Stimulated activated CD4-positive, alpha-beta T cell treated with anti-CD3 and anti-CD28 coated beads, Interleukin-15, amount 100 ng/mL, for 48 hours (primary cell): ENCODE measurements at places on chromosomes 7 and 10.

- DNase-seq, result no peak
Measured at GRCh38 chr7:55206235-55207029, 158.7 kb upstream of the LANCL2 start.

GRCh38 chr10:61992059-61992460, 90.6 kb downstream of the ARID5B start:
- no peak for DNase-seq

DNA sequence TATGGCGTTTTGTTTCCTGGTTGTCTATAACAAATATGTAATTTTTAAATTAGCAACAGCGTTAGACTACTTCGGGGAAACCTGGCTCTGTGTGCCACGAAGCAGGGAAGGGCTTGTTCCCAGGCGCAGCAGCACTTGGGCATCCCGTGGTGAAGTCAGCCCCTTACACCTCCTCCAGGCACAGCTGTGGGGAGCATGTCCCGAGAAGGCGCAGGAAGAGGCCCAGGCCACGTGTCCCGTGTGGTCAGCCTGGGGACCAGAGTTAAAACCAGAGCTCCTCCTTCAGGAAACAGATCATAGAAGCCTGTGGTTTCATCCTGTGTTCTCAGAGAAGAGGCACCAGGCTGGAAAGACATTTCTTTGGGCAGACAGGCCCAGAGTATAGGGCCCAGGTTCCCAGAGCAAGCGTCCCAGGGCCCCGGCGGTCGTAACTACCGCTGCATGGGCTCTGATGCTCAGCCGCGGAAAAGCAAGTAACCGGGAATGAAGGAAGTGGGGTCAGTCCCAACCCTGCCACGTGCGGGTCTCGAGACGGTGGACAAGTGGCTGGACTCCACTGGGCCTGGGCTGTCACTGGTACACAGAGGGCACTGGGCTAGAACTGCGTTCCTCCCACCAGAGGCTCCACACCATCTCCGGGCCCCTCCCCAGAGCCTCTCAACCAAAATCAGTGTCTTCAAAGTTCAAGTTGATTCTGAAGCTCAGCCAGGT, 7.1 kb downstream of the NUDT1 start:
- DNase-seq, result no peak

DNA sequence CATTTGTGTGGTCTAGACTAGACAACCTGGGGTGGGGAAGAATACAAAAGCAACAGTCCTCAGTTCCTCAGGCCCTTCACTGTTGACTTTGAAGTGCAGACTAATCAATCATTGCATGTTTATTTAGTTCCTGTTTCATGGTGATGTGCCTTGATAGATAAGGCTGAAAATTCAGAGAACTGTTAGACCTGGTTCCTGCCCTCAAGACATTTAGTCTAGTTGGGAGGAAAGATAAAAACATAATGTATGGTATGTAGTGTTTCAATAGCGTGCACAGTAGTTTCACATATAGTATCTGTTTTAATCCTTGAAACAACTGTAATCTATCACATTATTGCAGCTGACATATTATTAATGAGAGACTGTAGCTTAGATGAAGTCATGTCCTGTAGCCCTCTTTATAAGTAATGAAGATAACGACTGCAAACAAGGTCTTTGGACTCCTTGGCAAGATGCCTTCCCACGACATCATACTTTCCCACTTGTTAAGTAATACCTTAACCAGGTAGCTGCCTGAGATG, 124.0 kb downstream of the CELF2 start:
- DNase-seq, result no peak

DNA sequence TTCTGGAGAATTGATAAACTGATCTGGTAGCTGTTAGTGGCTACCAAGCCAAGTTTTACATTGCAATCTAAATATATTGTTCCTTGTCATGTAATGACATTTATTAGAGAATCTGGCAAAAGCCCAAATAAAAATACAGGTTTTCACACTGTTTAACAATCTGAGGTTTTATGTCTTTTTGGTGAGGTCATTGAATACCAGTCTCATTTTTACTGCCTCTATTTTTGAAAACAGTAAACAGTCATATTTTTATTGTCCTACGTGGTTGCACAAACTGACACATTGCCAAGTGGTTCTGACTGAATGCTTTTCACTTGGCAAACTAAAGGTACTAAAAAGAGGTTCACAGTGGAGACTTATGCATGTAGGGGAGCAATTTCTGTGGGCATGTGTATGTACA, 157.5 kb downstream of the PRKG1 start:
- no peak for DNase-seq

- DNase-seq, result no peak
Measured at GRCh38 chr7:92750447-92750839, 85.9 kb downstream of the CDK6 start.
